ENCODE measurements at places on chromosomes 4 and X.

DNA sequence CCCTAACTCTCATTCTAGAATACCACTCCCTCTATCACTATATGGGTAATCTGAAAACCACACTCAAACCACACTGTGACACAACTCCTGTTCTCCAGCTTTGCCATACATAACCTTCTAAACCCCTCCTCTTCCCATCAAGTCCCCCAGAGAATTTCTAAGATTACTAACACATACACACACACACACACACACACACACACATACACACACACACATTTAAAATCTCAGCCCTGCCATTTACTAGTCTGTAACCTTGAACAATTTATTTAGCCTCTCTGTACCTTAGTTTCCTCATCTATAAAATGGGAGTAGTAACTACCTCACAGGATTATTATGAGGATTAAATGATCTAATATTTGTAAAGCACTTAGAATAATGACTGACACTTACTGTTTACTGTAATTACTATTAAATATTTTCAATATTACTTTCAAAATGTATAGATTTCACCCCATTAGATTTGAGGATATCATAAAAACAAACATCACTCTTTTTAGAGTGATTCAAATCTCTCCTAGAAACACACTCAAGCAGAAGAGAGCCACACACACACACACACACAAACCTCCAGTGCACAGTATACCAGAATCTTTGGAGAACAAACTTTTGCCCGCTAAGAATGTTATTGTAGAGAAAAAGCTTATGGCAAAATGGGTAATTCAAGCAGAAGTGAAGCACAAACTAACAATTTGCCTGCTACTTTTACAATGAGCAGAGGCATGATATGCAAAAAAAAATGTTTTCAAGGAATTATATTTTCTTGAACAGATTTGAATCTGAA, 3.8 kb downstream of the ANKRD50 start:
- DNase-seq = peak; percentile 58

GRCh38 chrX:37353646-37354045, 4.5 kb downstream of the PRRG1 start:
- DNase-seq = no peak

- peak; percentile 58 for DNase-seq
These were observed 2.9 kb downstream of the ARHGAP4 start for GRCh38 chrX:153922932-153923857.

- DNase-seq = no peak
These were observed 821.3 kb downstream of the TRIML1 start for GRCh38 chr4:188960411-188961093.

DNA sequence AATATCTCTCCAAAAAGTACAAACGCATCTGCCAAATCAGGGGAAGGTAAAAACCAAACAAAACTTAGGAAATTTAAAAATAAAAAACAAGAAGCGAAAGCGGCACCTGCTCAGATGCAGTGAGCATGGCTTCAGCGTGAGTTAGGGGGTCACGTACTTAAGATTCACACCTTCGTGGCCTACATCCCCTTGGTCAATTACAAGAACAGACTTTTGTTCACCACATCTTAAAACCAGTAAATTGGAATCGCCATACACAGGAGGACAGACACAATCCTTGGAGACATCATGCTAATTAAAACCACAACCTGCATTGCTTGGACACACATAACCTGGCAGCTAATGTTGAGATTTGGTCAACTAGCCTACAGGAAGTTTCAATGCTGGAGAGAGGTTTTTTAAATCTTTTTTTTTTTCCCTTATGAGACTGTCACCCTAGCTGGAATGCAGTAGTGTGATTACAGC, 12.5 kb upstream of the SEL1L3 start:
- DNase-seq = no peak

DNA sequence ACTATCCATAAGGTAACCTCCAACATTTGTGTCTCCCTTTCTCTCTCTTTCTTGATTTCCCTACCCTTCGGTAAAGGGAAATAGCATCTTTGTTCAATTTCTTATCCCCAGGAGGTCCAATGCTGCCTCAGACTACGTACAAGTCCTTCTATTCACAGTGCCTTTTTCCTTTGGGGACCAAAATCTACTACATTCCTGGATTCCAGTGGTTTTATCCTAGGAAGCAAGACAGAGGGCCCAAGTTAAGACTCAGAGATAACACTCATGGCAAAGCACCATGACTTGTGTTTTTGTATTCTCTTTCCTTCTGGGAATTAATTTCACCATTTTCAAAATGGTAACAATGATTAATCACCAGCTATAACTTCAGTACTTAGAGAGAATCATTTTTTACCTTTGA, 10.6 kb downstream of the G3BP2 start:
- no peak for DNase-seq

- peak; percentile 76 for DNase-seq
These were observed 83.6 kb downstream of the MXRA5 start for GRCh38 chrX:3262901-3263300.

GRCh38 chr4:106627051-106627450, 258.5 kb upstream of the GIMD1 start:
- DNase-seq = no peak

DNA sequence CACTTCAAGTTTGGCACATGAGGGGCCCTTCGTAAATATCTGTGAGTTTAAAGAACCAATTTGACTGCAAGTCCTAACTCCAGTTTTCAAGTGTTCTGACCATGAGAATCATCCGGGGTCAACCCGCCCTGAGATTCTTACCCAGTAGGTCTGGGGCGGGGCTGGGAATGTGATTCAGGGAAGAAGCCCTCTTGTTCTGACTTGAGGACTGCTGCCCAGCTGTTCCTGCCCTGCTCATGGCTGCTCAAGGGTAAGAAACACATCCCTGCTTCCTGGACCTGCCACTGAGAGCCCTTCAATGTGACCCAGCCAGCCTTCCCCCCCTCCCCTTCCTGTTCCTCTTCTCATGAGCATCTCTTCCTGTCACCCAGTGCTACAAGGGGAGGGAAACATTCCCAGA, 92.7 kb upstream of the PGRMC2 start:
- DNase-seq = no peak

- DNase-seq = no peak
These were observed 174.4 kb upstream of the FGF13 start for GRCh38 chrX:138885886-138886285.

DNA sequence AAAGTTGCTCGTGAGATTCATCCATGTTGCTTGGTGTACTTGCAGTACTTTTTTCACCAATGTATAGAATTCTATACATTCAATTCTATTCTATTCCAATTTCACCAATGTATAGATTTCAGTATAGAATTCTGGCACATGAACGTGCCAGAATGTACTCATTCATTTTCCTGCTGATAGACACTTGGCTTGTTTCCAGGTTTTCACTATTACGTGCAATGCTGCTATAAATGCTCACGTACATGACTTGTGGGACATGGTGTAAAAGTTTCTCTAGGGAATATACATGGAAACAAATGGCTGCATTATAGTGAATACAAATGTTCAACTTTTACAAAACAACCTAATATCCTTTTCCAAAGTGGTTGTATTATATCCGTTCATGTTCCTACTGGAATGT, 6.8 kb upstream of the CXorf66 start:
- DNase-seq = no peak

- no peak for DNase-seq
These were observed 472.2 kb upstream of the TENM3 start for GRCh38 chr4:181770971-181771370.

- DNase-seq = no peak
These were observed 232.3 kb upstream of the RPS6KA3 start for GRCh38 chrX:20498851-20499635.

DNA sequence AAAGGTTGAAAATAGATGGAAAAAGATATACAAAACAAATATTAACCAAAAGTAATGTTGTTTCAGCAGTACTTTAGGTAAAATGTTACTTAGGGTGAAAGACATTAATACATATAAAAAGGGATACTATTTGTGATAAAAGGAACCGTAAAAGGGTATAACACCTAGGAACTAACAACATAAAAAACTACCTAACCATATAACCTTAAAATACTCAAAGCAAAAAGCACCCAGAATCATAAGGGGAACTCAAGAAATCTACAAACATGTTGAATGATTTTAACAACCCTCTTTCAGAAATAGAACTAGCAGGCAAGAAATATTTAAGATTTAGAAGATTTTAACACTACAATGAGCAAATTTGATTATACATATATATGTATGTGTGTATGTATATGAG, 11.5 kb downstream of the MOSPD2 start:
- no peak for DNase-seq

- no peak for DNase-seq
These were observed 96.5 kb downstream of the CAMK2D start for GRCh38 chr4:113665036-113665435.

GRCh38 chr4:111662496-111662895, 482.8 kb upstream of the FAM241A start:
- DNase-seq = no peak

Data from endothelial cell of umbilical vein (primary cell).